Regular cardiac myocyte (primary cell): ENCODE measurements at places on chromosomes 7 and 10. TPM values are rescaled to one million over a fixed set of nuclear protein-coding genes. Genes with fewer than 3 reads are reported as not detected.

Gene GPR141
- total RNA-seq, result not detected in 2 replicates

Gene UTF1
- not detected in 2 replicates for total RNA-seq

Gene CHST15
- 1.7 and 8.2 TPM in 2 replicates for total RNA-seq

Gene PNLIP
- not detected in 2 replicates for total RNA-seq

Gene ABCB4
- under 0.01 and 0.28 TPM in 2 replicates for total RNA-seq

Gene HHEX
- total RNA-seq, result 1.7 and 7.1 TPM in 2 replicates

Gene FBXL15
- 7.5 and 9.0 TPM in 2 replicates for total RNA-seq

Gene ARHGEF35
- total RNA-seq, result 0.85 and 1.5 TPM in 2 replicates

Gene GSTO1
- total RNA-seq, result 255 and 337 TPM in 2 replicates

Gene ANKRD61
- total RNA-seq, result under 0.01 TPM in 2 replicates

Gene GPR146
- total RNA-seq, result 4.0 and 9.0 TPM in 2 replicates

Gene SAP25
- not detected in 2 replicates for total RNA-seq

Gene GPR37
- not detected in 2 replicates for total RNA-seq

Gene SFMBT2
- total RNA-seq, result 0.19 and 0.28 TPM in 2 replicates

Gene C7orf57
- total RNA-seq, result not detected in 2 replicates

Gene TMEM236
- total RNA-seq, result under 0.01 TPM in 2 replicates

Gene HSPA12A
- 10.9 and 18.0 TPM in 2 replicates for total RNA-seq

Gene ABCB1
- total RNA-seq, result 1.2 and 2.0 TPM in 2 replicates

Gene UPK3BL1
- total RNA-seq, result 1.7 and 6.5 TPM in 2 replicates

Gene HTR5A
- total RNA-seq, result not detected in 2 replicates

Gene CCL24
- total RNA-seq, result not detected in 2 replicates

Gene OPN4
- total RNA-seq, result not detected in 2 replicates

Gene LRRC4
- 0.19 TPM in 1 of 2 replicates, not detected in the other for total RNA-seq

Gene PROSER2
- total RNA-seq, result 1.7 and 2.3 TPM in 2 replicates

Gene IGFBP3
- 63.3 and 524 TPM in 2 replicates for total RNA-seq

Gene TLX1
- not detected in 2 replicates for total RNA-seq

Gene LRRD1
- under 0.01 TPM in 2 replicates for total RNA-seq

Gene CYP3A7
- not detected in 2 replicates for total RNA-seq

Gene ZNF425
- total RNA-seq, result 3.1 and 3.4 TPM in 2 replicates

Gene PLEKHS1
- total RNA-seq, result not detected in 2 replicates

Gene SCIN
- total RNA-seq, result 0.19 and 0.56 TPM in 2 replicates

Gene PFKFB3
- total RNA-seq, result 38.5 and 75.8 TPM in 2 replicates

Gene BHLHA15
- total RNA-seq, result 0.77 and 2.8 TPM in 2 replicates

Gene HTR7
- total RNA-seq, result 8.2 and 11.3 TPM in 2 replicates

Gene PAX4
- total RNA-seq, result not detected in 2 replicates

Gene UCMA
- not detected in 2 replicates for total RNA-seq

Gene WBP1L
- 61.9 and 65.1 TPM in 2 replicates for total RNA-seq

Gene AKR1C3
- total RNA-seq, result 59.8 and 91.6 TPM in 2 replicates

Gene ZMIZ1
- total RNA-seq, result 8.6 and 12.1 TPM in 2 replicates

Gene SPDYE1
- not detected in 2 replicates for total RNA-seq

Gene PNLIPRP3
- total RNA-seq, result not detected in 2 replicates

Gene MYO1G
- total RNA-seq, result under 0.01 TPM in 2 replicates

Gene CDNF
- total RNA-seq, result 1.1 and 1.2 TPM in 2 replicates

Gene SPDYE16
- total RNA-seq, result 0.56 TPM in 1 of 2 replicates, not detected in the other

Gene EBF3
- 11.6 and 20.5 TPM in 2 replicates for total RNA-seq

Gene NKX2-3
- not detected in 2 replicates for total RNA-seq

Gene PRSS37
- total RNA-seq, result not detected in 2 replicates

Gene SFTPD
- total RNA-seq, result not detected in 2 replicates

Gene GPR26
- not detected in 2 replicates for total RNA-seq

Gene CCDC146
- 0.77 and 2.5 TPM in 2 replicates for total RNA-seq

Gene PTTG1IP2
- total RNA-seq, result not detected in 2 replicates

Gene CDHR1
- 0.19 and 0.56 TPM in 2 replicates for total RNA-seq

Gene CAV2
- 214 and 229 TPM in 2 replicates for total RNA-seq

Gene KNDC1
- 0.19 and 0.85 TPM in 2 replicates for total RNA-seq

Gene CCT6A
- 163 and 373 TPM in 2 replicates for total RNA-seq
